ENCODE measurements at places on chromosomes 12 and 14. TPM values are rescaled to one million over a fixed set of nuclear protein-coding genes. Genes with fewer than 3 reads are reported as not detected.

- no peak for DNase-seq
Observed at GRCh38 chr14:40445020-40445419, 1012.8 kb upstream of the FBXO33 start.

GRCh38 chr12:45839917-45840316 is 110.4 kb downstream of the ARID2 start:
- DNase-seq = no peak

Gene PTPRR
- 0.49 TPM for total RNA-seq

- no peak for DNase-seq
Observed at GRCh38 chr14:26707234-26707633, 109.4 kb upstream of the NOVA1 start.

Gene ST8SIA1
- 9.0 TPM for total RNA-seq

Gene TRIM9
- 1.3 TPM for total RNA-seq

Gene ACOT4
- 0.39 TPM for total RNA-seq

- DNase-seq = no peak
Observed at GRCh38 chr14:73763396-73763795, 49.2 kb upstream of the PNMA1 start.

GRCh38 chr12:103812789-103813188 is 28.2 kb downstream of the NT5DC3 start:
- no peak for DNase-seq

Gene EML5
- total RNA-seq = 0.39 TPM

DNA sequence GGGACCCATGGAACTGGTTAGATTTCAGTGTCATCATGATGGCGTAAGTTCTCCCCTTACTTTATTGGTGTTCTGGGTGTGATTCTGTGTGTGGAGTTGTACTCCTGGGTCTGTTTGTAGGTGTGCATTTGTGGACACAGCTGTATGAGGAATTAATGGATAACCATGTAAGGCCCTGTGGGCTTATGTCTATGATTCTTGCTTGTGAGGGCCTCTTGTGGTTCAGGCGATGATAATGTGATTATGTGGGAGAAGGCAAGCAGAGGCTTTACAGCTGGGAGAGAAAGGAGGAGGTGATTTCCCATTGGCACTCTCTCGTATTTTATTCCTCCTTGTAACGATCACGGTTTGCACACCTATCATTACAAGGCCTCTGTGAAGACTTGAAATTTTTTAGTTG is 96.1 kb downstream of the SCN8A start:
- DNase-seq = no peak

GRCh38 chr14:32329690-32330285 is 690 bp downstream of the AKAP6 start:
- no peak for DNase-seq

Gene IFI27
- total RNA-seq = 106 TPM

DNA sequence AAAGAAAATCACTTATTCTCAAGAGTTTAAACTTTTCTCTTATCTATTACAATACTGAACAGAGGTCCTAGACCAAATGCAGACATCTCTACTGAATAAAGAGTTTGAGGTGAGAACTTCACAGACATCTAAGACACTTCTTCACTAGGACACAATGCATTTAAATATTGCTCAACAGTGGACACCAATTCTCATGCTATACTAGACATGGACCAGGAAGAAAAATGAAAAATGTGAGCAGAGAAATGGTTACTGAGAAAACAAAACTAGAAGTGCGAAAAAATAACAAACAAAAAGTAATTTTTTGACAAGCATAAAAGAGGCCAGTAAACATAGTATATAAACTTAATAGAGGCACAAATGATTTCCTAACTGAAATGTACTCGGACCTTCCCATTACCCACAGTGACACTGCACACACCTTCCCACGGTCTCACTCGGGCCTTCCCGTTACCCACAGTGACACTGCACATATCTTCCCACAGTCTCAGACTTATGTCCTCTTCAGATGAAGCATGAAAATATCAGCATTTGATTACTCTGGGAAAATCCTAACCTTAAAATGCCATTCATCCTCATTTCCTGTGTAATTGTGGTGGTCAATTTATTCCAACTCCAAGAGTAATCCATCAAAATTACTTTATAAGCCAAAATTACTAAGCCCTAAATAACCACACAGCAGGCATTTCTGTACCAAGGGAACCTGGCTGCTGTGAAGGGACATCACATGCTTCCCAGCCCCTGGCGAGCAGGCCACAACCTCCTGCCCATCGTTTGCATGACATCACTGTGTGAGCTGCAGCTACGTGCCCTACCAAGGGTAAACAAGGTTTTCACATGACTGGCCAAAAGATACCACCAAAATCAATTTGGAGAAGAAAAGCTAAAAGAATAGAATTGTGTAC is 6.4 kb downstream of the SLC15A4 start:
- DNase-seq = peak; percentile 84

DNA sequence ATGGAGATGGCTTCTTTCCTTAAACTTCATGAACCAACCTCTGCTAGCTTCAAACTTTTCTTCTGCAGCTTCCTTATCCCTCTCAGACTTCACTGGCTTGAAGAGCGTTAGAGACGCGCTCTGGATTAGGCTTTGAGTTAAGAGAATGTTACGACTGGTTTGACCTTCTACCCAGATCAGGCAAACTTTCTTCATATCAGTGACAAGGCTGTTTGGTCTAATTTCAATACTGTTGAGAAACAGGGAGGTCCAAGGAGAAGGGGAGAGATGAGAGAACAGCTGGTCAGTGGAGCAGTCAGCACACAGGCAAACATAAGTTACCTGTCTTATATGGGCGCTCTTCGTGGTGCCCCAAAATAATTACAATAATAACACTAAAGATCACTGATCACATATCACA is 14.9 kb downstream of the SCAF11 start:
- no peak for DNase-seq

- DNase-seq = no peak
Observed at GRCh38 chr14:48027115-48027514, 351.7 kb upstream of the MDGA2 start.

Gene MYBPC1
- not detected for total RNA-seq

Gene MLEC
- total RNA-seq = 92.0 TPM

Gene LRFN5
- 0.94 TPM for total RNA-seq

- no peak for DNase-seq
Observed at GRCh38 chr14:106083082-106083481, 556.7 kb downstream of the TMEM121 start.

GRCh38 chr12:56141946-56142784 is 10.2 kb upstream of the MYL6B start:
- DNase-seq = no peak

DNA sequence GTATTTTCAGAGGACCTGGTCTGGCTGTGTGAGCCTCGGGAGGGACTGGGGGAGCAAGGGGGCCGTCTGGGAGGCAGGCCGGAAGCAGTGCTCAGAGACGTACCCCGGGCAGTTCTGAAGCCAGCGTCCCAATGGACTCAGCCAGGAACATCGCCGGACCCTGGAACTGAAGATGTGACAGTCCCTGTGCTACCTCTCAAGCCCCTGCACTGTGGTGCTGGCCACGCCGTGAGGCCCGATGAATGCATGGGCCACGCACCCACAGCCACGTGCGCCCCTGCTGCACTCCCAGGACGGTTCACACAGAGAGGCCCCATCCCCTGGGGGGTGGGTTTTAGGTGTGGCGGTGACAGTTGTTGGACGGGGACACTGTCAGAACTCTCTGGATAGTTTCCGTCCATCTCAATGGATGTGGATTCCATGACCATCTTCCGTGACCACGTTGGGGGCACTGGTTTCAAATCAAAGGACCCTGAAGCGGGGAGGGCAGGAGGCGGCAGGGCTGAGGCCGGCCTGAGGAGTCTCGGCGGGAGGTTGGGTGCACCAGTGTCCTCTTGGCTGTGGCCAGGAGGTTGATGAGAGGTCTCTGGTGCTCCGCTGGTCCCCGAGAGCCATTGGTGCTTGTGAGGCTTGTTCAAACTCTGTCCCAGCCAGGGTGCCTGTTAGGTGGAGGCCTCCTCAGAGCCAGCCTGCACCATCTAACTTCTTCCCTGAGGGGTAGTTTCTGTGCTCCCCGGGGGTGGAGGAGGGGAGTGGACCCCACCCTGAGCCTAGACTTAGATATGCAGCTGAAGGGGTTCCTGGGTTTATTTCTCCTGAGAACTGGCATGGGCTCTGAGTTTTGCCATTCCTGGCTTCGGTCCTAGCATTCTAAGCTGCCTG is 36.3 kb upstream of the TSPAN9 start:
- peak; percentile 70 for DNase-seq

- DNase-seq = no peak
Observed at GRCh38 chr14:94578712-94579111, 2.5 kb upstream of the SERPINA5 start.

DNA sequence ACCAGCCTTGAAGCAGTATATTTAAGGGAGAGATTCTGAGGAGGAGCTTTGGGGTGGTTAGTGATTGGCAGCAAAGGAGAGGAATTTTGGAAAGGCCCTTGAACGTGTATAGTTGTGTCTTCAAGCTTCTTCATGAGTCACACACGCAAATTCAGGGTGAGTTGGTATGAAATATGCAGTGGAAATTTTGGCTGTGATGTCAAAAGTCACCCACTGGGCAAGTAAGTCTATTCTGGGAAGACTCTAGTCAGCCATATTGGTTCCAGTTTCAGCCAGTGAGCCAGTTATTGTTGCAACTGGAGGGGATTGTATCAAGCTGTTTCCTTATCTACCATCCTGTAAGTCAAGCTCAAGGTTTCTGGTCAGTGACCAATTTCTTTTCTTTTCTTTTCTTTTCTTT is 32.0 kb upstream of the VASH1 start:
- no peak for DNase-seq

- DNase-seq = no peak
Observed at GRCh38 chr12:65643171-65643570, 181.1 kb upstream of the HMGA2 start.

Gene LMNTD1
- not detected for total RNA-seq

Gene TBC1D30
- 4.1 TPM for total RNA-seq

DNA sequence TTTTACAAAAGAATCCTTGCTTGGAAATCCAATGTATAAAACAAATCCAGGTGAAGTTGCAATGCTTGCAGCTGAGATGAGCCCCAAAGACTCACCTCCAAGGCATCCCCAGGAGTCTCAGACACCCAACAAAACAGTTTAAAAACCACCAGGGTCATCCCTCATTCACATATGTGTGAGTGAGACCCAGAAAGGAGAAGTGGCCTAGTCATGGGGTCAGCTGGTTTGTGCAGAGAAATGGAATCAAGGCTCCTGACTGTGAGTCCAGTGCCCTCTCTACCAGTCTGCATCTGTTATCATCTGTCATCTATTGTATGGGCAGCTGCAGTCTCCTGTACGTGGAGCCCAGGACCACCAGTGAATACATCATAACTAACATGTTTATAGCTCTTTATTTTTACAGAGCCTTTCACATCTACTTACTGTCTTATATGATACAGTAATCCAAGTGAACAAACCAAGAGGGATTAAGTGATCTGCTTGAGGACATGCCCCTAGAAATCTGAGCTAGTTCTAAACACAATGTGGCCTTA is 27.1 kb downstream of the PLEKHG7 start:
- DNase-seq = no peak

DNA sequence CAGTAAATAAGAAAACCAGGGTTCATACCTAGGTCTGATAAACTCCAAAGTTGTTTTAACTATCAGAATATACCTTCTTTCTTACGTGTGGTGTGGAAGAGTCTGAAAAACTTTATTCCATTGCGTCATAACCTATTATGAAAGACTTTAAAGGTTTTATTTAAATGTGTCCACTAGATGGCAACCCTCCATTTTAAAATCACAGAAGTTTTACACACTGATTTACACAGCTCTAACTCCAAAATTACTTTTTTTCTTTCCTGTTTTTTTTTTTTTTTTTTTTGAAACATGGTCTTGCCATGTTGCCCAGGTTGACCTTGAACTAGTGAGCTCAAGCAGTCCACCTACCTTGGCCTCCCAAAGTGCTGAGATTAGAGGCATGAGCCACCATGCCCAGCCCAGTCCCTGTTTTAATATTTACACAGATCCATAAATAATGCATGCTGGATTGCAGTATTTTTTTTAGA is 17.3 kb upstream of the TMPRSS12 start:
- DNase-seq = no peak

Gene NGB
- total RNA-seq = not detected

Gene LTBP2
- 209 TPM for total RNA-seq

DNA sequence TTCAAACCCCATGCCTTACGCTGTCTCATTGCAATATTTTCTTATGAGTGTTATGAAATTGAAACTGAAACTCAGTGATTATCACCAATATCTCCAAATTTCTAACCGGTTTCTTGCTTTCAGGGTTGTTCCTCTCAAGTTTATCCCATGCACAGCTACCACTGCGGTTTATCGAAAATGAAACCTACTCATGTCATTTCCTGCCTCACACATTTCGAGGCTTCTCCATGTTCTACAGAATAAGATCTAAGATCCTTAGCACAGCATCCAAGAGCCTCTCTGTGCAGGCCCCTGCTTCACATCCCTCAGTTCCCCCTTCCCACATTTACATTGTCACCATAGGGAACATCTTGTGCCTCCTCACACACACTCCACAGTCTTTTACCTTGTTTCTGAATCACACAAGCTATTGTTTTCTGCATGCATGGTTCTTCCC is 45.5 kb upstream of the FAR2 start:
- DNase-seq = no peak

DNA sequence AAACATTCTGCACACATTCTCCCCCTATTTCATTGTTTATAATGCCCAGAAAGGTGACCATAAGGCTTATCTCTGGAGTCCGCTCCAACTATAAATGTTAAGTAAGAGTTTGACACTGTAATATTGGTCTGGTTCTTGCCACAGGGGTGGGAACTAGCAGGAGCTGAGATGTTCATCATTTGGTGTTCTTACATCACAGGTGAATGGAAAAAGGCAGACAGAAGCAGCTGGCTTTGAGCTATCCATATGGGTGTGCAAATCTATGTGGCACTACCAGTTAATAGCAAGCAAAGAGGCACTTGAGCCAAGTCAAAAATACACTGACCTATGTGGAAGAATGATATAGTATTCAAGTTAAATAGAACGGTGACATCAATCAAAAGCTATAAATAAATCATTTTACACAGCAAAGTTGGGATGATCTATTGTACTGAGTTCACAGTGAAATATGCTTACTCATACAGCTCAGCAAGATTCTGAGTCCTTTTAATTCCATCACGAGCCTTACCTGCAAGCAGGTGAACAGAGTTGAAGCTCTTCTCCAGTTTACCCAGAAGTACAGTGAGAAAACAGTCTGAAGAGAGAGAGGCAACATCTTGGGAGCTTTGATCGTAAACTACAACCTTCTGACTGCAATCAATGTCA is 43.2 kb downstream of the DUSP16 start:
- DNase-seq = no peak

Gene KRT6C
- total RNA-seq = not detected

GRCh38 chr12:15732341-15733061 is 56.7 kb downstream of the EPS8 start:
- no peak for DNase-seq

- DNase-seq = no peak
Observed at GRCh38 chr14:89241934-89242651, 174.9 kb downstream of the FOXN3 start.

DNA sequence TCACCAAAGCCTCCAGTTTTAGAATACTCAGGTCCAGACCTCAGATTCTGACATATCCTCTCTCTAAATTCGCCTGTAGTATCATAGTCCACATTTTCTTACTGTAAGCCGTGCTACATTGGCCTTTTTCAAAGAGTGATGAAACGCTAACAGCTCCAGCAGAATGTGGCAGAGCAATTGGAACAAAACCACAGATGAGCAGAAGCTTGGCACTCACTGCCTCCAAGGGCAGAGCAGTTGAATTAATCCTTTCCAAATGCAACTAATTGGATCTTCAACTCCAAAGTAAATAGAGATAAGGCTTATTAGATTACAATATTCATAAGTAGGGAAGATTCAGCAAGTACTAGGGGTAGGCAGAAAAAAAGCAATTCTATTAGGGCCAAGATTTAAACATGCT is 128.3 kb downstream of the SLC35F4 start:
- no peak for DNase-seq

Data from aorta (tissue), 5 donors.